ENCODE measurements at places on chromosomes 16 and 17.

DNA sequence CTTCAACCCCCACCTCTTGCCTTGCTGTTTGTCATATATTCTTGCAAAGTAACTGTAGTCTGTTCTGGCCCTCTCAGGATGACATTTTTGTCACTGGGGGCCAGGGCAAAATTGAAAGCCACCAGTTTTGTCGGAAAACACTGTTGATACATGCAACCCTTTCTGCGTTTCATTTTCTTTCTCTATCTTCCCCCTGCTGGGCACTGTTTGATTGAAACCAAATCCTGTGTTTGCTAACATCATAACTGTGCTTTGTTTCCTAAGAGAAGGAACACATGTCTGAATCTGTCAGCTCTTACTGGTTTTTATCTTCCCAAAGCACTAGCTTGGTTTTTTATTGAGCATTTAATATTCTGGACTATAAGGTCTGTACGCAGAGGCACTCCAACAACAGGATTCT lies 11.7 kb upstream of the CPPED1 start:
- no peak for DNase-seq

GRCh38 chr17:80025796-80026195 lies 9.9 kb downstream of the TBC1D16 start:
- no peak for DNase-seq

DNA sequence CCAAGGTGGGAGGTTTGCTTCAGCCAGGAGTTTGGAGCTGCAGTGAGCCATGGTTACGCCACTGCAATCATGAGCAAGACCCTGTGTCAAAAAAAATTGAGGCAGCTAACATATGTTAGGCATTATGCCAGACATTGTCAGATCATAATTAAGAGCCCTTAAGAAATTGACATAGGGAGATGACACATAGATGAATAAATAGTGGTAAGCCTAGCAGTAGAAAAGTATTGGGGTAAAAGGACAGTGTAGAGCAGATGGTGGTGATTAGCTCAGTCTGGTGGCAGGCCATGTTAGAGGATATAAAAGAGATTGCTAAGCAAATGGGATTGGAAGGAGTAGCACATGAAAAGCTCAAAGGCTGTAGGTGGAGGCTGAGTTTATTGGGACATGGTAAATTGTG lies 22.6 kb downstream of the SRCAP start:
- DNase-seq = no peak

DNA sequence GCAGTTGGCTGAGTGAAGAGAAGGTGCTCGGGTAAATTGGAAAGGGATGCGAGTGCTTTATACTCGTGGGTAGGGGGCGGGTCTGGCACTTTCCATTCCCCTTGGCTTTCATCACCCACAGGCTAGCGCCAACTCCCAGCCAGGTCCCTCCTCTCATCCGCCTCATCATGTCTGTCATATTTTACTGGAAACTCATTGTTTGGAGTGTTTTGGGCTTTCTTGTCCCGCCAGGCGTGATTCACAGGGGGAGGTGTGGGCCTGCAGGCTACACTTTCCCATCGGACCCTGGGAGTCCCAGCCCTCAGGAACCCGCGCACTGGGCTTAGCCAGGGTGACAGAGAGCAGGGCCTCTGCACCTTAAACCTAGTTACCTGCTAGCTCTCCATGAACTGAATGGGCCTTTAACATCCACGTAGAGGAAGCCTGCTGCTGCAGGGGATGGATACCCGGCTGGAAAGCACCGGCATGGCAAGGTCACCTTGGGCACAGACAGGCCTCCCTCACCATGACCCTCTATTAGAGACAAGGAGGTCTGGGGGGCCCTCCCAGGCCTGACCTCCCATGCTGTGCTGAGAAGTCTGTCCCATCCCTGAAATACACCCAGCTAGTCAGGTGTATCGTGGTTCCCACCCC lies at the start of gene KRT14:
Gene KRT14, minus strand, starts transcription at position 33 of the 633 bp plus-strand sequence. CDS start 61 bp downstream, outside the sequence.
- no peak for DNase-seq

- no peak for DNase-seq
Measured at GRCh38 chr17:6108382-6108781, 38.2 kb downstream of the WSCD1 start.

GRCh38 chr17:16439303-16439791 lies 24.0 kb downstream of the TRPV2 start:
- no peak for DNase-seq

DNA sequence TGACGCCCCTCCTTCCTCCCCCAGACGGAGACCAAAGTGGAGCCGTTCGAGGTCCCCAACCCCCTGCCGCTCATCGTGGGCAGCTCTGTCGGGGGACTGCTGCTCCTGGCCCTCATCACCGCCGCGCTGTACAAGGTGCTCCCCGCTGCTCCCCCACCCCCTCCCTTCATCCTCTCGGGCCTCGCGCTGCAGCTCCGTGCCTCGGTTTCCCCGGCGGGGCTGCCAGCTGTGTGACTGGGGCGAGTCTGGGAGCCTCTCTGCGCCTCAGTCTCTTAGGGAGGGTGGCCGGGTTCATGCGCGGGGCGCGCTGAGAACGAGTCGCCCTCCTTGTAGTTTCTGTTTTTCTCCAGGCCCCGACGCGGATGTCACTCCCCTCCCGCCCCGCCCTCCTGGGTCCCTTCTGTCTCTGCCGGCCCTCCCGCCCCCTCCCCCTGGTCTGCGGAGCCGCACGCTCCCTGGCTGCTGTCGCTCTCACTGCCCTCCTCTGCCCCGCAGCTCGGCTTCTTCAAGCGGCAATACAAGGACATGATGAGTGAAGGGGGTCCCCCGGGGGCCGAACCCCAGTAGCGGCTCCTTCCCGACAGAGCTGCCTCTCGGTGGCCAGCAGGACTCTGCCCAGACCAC lies 23.7 kb upstream of the ITGAX start:
- no peak for DNase-seq

- peak; percentile 70 for DNase-seq
Measured at GRCh38 chr17:80892019-80892855, 99.4 kb upstream of the CHMP6 start.

DNA sequence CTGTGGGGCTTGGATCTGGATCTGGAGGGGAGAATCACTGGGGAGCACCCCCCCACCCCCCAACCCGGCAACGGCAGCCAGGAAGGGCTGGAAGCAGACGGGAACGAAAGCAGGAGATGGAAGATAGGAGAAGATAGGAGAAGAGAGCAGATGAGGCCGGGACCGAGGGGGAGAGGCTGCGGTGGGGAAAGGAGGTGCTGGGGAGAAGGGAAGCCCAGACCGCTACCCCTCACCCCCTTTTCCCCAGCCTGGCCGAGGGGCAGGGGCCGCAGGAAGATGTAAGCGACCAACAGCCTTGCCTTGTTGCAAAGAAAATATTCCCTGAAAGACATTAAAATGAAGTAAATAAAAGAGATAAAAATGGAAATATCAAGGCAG lies 26.8 kb upstream of the CBFA2T3 start:
- no peak for DNase-seq

DNA sequence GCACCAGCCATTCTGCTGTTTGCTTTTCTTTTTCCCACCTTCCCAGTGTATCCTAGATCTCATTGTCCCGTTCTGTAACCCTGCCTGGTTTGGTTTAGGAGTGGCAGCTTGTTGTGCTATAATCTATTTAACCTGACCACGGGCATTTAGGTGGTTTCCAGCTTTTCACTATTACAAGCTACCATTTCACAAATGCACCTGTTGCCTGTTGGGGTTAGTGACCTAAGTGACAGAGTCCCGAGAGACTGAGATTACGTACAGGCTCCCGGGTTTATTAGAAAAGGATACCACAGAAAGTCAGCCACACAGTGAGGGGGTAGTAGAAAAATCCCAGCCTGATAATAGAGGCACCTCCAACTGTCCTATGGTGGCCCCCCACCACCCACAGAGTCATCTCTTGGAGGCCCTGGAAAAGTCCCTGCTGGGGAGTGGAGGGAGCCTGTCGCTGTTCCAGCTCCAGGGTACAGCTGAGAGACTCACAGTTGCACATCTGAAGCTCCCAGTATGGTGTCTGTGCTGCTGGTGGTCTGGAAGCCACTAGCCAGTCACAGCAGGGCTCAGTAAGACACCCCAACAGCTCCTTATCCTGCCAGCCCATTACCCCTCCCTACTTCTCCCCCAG lies 21.2 kb downstream of the CLEC16A start:
- no peak for DNase-seq

- DNase-seq = no peak
Measured at GRCh38 chr16:1998360-1998835, 8.6 kb downstream of the SYNGR3 start.

DNA sequence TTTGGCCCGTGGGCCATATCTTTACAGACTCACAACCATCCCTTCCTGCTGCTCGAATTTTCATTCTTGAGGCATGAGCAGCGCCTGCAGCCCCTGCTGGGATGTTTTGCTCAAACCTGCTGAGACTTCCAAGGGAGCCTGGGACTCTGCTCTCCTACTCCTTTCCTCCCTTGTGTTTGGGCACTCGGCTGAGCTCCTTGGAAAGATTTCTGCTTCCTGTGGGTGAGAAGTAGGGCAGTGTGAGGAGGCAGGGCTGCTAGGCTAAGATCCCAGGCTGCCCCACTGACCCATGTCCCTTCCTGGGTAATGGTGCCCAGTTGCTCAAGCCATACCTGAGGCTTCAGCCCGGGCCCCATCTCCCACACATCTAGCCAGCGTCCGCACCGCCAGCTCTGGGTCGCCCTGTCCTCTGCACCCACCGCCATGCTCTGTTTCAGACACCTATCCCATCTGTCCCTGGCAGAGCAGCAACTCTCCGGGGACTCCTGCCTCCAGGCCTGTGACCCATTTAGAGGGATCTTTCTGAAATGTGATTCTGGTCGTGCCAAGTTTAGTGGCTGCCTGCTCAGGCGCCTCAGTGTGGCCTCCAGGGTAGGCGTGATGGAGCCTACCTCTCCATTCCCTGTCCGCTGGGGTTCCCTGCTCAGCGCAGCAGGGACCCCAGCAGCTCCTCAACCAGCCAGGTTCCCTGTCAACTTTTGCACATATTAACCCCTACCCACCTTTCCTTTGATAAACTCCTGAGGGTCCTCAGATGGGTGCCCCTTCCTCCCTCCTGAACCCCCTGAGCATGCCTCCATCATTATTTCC lies 190.1 kb downstream of the CCDC182 start:
- DNase-seq = no peak

- no peak for DNase-seq
Measured at GRCh38 chr17:33602981-33603380, 309.9 kb upstream of the ASIC2 start.

- DNase-seq = no peak
Measured at GRCh38 chr16:75491876-75492275, 3.4 kb downstream of the CHST6 start.

- DNase-seq = no peak
Measured at GRCh38 chr17:74954665-74955421, 17.7 kb downstream of the HID1 start.

- no peak for DNase-seq
Measured at GRCh38 chr16:88634141-88634993, 4.0 kb upstream of the IL17C start.

GRCh38 chr16:47247690-47248089 lies 103.9 kb upstream of the NETO2 start:
- DNase-seq = no peak

- no peak for DNase-seq
Measured at GRCh38 chr16:67339453-67339852, 12.8 kb downstream of the LRRC36 start.

DNA sequence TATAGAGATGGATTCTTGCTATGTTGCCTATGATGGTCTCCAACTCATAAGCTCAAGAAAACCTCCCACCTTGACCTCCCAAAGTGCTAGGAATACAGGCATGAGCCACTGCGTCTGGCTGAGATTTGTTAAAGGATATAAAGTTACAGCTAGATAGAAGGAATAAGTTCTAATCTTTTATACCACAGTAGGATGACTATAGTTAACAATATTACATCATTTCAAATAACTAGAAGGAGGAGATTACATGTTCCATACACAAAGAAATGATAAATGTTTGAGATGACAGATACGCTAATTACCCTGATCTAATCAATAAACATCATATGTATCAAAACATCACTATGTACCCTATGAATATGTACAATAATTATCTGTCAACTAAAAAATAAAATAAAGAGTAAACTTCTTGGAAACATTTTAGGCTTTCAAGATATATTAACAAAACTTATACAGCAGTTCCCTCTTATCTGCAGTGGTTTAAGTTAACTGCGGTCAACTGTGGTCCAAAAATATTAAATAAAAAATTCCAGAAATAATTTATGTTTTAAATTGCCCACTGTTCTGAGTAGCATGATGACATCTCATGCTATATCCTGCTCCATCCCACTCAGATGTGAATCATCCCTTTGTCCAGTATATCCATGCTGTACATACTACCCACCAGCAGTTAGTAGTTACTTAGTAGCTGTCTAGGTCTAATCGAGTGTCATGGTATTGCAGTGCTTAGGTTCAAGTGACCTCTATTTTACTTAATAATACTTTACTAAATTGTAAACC lies 129.2 kb upstream of the NACA2 start:
- no peak for DNase-seq

DNA sequence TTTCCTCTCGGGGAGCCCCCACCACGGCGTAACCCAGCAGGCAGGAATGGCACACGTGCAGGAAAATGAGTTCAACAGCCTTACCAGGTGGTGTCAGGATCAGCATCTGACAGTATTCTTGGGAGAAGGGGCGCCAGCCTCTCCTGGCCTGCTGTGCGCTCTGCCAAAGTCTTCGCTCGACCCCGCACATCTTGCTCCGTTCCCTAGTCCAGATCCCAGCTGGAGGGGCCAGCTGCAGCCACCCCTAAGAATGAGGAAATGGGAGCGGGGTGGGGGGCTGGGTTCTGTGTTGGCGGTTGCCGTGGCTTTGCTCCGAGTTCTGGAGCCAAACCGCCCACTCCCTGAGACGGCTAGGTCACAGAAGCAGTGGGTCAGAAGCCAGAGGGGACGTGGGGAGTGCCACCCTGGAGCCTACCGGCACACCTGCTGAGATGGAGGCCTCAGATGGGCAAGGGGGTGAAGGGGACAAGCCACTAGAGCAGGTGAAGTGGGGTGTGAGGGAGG lies at the start of gene CHCT1:
Gene CHCT1, plus strand, starts transcription at position 328 of the 504 bp plus-strand sequence. Its CDS starts 104 bp downstream, at position 432.
- no peak for DNase-seq

DNA sequence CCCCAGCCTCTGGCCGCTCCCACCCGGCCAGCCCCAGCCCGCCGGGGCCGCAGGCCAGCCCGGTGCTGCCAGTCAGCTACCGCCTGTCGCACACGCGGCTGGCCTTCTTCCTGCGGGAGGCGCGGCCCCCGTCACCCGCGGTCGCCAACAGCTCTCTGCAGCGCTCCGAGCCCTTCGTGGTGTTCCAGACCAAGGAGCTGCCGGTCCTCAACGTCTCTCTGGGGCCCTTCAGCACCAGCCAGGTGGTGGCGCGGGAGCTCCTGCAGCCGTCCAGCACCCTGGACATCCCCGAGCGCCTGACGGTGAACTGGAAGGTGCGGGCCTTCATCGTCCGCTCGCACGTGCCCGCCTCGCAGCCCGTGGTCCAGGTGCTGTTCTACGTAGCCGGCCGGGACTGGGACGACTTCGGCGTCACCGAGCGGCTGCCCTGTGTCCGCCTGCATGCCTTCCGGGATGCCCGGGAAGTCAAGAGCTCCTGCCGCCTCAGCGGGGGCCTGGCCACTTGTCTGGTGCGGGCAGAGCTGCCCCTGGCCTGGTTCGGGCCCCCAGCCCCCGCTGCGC lies 46.8 kb downstream of the TMEM132E start:
- DNase-seq = no peak
